Tongue (tissue), 3 donors: ENCODE measurements at places on chromosomes 12 and 14.

GRCh38 chr12:75975702-75976101 lies 55.9 kb downstream of the PHLDA1 start:
- no peak for DNase-seq

DNA sequence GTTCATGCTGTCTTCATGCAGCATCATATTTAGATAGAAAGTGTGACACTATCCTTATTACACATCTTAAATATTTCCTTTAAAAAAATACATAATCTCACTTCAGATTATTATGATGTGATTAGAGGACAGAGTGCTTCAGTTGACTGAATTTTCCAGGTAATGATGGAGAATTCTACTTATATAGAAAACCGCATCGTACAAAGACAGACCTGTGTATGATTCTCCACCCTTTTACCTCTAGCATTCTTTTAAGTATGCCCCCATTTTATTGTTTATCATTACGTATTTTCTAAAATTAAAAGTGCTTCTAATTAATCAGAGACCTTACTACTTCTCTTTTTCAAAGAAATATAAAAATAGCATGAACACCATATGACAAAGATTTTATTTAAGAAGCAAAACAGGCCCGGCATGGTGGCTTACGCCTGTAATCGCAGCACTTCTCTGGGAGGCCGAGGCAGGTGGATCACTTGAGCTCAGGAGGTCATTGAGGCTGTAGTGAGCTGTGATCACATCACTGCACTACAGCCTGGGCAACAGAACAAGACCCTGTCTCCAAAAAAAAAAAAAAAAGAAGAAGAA lies 13.9 kb downstream of the RPS6KA5 start:
- DNase-seq = no peak

DNA sequence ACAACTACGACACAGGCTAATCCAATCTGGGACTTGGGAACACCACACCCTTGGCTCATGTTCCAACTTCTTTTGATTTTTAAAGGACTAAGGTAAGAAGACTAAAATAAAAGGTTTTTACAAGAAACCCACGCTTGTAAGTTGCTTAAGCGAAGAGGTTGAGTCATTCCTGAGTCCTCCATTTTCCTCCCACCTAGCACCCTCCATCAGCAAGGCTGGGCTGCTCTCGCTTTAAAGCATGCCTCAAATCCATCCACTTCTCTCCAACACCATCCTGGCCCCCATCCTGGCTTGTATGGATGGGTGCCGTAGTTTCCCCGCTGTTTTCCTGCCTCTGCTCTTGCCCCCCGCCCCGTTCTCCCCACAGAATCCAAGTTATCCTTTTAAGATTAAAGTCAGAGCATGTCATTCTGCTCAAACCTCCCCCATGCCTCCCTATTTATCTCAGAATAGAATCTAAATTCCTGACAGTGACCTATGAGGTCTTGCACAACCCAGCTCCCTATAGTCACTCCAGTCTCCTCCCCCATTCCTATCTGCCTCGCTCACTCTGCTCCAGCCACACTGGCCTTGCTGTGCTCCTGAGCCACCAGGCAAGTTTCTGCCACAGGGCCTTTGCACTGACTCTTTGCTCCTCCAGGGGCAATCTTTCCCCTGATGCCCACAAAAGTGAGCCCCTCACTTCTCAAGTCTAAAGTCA lies 34.5 kb downstream of the SCARB1 start:
- DNase-seq = no peak

- DNase-seq = no peak
Measured at GRCh38 chr12:96068636-96069035, 33.2 kb upstream of the LTA4H start.

DNA sequence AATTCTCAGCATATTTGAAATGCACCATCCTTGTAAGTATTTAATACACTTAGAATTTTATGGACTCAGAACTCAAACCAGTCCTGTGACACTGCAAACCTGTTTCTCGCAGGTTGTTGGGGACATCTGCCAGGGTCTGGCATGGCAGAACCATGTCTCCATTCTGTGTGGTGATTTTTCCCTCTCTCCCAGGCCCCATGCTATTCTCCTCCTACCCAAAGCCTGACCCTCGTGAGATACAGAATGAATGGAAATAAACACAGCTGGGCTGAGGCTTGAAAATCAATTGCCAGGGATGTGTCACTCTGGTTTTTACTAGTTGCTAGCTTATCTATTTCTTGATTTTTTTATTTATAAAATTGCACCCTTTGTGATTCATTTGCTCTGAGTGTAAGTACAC lies 19.8 kb downstream of the TPH2 start:
- DNase-seq = no peak

- no peak for DNase-seq
Measured at GRCh38 chr14:29806124-29806517, 121.5 kb downstream of the PRKD1 start.
